ENCODE measurements at places on chromosomes 1 and 21.
A peak's percentile ranks its signal among the peaks of the same experiment; 100 is the strongest.

- DNase-seq, result no peak
These were observed 5.3 kb downstream of the CELSR2 start for GRCh38 chr1:109254621-109255096.

- no peak for DNase-seq
These were observed 113.4 kb downstream of the SPSB1 start for GRCh38 chr1:9406111-9406510.

DNA sequence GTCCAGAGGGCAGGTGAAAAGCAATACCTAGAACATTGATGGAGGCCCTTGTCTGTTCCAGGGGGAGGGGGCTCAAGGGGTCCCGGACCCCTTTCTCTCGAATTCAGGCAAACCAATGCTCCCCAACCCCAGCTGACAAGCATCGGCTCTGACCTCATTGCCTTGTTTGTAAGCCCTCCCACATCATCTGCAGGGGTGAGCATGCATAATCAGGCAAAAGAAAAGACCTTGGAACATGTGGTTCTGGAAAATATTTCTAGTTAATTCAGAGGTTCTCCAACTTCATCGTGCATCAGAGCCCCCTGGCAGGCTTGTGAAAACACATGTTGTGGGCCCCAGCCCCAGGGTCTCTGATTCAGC is 231.3 kb downstream of the TOMM20 start:
- no peak for DNase-seq

GRCh38 chr1:33381977-33382376 is 48.9 kb downstream of the PHC2 start:
- DNase-seq, result no peak

- no peak for DNase-seq
These were observed 33.7 kb downstream of the ATP5PO start for GRCh38 chr21:33881689-33882440.

- no peak for DNase-seq
These were observed 120.6 kb downstream of the SYF2 start for GRCh38 chr1:25111706-25112105.

- DNase-seq, result no peak
These were observed 19.4 kb upstream of the BSDC1 start for GRCh38 chr1:32413507-32414185.

- peak; percentile 40 for DNase-seq
These were observed 3.2 kb downstream of the RNF187 start for GRCh38 chr1:228490120-228491078.

- no peak for DNase-seq
These were observed 360.0 kb downstream of the HHAT start for GRCh38 chr1:210688512-210689234.

GRCh38 chr1:151013518-151013917 is 5.3 kb downstream of the PRUNE1 start:
- no peak for DNase-seq

DNA sequence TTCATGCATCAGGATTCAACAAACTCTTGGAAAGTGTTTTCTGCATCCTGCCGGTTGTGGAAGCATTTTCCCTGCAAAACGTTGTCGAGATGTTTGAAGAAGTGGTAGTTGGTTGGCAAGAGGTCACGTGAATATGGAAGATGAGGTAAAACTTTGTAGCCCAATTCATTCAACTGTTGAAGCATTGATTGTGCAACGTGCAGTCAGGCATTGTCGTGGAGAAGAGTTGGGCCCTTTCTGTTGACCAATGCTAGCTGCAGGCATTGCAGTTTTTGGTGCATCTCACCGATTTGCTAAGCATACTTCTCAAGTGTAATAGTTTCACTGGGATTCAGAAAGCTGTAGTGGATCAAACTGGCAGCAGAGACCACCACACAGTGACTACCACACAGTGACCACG is 57.0 kb upstream of the PRDM2 start:
- no peak for DNase-seq

GRCh38 chr1:169604781-169605560 is 18.7 kb upstream of the F5 start:
- DNase-seq, result no peak

DNA sequence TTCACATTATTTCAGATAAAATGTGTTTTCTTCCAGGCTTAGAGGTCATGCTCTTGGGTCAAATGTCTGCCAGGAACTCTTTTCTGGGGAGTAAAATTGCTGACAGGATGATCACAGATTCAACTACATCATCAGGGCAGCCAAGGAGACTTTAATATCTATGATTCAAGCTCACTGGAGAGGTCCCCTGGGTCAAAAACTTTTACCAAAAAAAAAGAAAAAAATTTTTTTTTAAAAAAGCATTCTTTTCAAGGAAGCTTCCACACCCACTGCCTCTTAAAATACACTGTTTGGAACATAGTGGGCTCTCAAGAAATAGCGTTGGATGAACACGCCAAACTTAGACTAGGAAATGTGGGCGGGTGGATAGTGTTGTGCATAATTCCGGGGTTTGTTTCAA is 81.3 kb downstream of the TIAM1 start:
- DNase-seq, result no peak

- DNase-seq, result no peak
These were observed 21.8 kb downstream of the PPT1 start for GRCh38 chr1:40075266-40075665.

GRCh38 chr21:28590026-28590425 is 402.7 kb downstream of the LTN1 start:
- no peak for DNase-seq

GRCh38 chr1:171798765-171799164 is 17.3 kb downstream of the METTL13 start:
- DNase-seq, result no peak

- no peak for DNase-seq
These were observed 1012.4 kb downstream of the AMY1C start for GRCh38 chr1:104761961-104762570.

DNA sequence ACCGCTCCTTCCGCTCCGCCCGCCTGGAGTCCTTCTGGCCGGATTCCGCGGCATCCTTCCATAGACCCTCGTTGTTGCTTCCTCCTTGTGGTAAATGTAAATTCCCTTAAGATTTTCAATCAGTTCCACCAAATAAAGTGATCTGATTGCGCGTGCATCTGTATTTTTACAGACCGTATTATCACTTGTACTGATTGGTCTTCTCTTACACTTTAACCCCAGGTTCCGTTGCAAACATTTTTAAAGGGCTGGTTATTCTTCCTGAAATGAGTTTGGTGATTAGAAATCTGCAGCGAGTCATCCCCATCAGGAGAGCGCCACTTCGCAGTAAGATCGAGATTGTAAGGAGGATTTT is 483 bp downstream of the YBEY start:
- DNase-seq, result peak; percentile 49

- no peak for DNase-seq
These were observed 881.3 kb upstream of the ADGRL2 start for GRCh38 chr1:80919426-80919825.

DNA sequence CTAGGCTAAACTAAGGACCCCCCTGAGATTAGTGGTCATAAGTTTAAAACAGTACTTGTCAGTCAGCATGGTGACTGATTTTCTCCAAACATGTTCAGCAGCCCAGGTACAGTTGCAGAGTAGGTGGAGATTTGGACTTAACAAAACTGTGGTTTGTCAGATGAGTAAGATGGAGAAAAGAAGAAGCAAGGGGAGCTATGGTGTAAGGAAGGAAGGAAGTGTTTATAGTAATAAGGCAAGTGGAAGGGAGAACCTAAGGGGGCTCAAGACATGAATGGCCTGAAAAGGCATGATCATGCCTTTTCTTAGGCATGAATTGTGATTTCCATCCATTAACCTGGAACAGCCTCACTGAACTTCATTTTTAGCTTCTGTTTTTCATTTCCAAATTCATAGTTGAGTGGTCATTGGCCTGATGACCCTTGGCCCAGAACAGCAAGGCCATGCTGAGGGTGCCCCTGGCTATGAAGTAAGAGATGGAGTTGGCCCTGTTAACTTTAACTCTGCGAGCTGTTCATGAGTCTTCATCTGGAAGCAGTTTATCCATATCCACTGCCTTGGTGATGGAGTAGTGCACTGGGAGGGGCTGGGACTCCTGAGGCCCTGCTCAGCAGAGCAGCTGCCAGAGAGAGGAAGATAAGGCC is 60.7 kb downstream of the LRRC8D start:
- DNase-seq, result no peak

GRCh38 chr1:226826479-226827261 is 43.7 kb upstream of the PSEN2 start:
- no peak for DNase-seq

DNA sequence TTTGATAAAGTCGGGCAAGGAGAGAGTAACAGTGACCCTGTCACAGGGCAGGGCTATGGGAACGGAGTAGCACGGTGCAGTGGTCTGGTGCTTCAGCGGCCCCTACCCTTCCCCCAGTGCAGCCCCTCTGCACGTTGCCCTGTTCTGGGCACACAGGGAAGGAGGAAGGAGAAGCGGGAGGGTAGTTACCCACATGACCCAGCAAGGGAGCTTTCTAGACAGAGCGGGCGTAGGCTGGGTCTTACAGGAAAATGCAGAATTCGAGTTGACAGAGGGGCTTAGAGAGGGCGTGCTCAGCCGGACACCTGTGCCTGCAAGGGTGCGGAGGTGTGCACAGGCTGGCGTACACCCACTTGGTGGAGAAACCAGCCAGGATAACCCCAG is 341.2 kb downstream of the NPHP4 start:
- no peak for DNase-seq

DNA sequence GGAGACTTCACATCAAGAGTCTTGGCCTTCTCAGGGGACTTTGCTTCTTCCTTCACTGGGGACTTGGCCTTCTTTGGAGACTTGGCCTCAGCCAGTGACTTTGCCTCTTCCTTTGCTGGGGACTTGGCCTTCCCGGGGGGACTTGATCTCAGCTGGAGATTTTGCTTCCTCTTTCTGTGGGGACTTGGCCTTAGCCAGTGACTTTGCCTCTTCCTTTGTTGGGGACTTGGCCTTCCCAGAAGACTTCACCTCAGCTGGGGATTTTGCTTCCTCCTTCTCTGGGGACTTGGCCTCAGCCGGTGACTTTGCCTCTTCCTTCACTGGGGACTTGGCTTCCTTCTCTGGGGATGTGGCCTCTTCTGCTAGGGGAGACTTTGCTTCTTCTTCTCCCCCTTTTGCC is 13.5 kb upstream of the CD2 start:
- DNase-seq, result no peak

- no peak for DNase-seq
These were observed at the start of gene RCSD1 for GRCh38 chr1:167629681-167630567. TSS of gene RCSD1 (plus strand) at chr1:167630232. CDS start at chr1:167630424, 192 bp downstream.

GRCh38 chr1:154840269-154841176 is 29.6 kb downstream of the KCNN3 start:
- peak; percentile 5 for DNase-seq

- no peak for DNase-seq
These were observed 31.7 kb upstream of the DMRTA2 start for GRCh38 chr1:50454911-50455310.

DNA sequence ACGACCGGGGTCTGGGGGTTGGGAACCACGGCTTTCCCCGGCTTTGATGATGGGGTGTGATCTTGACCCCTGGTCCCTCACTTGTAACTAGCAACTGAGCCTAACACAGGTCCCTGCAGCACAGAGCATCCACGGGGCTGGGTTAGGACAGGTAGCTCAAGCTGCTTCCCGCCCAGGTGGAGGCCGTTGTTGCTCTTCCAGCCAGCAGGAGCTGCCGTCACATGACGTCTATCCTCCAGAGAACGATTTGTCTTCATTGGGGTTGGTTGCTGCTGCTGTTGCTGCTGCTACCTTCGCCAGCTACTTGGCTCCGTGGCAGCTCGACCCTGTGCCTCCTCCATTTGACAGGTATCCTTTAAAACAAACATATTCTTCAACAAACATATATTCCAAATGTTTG is 74.3 kb upstream of the ADAR start:
- DNase-seq, result no peak

GRCh38 chr1:2532485-2533160 is 2.6 kb upstream of the HES5 start:
- DNase-seq, result no peak

DNA sequence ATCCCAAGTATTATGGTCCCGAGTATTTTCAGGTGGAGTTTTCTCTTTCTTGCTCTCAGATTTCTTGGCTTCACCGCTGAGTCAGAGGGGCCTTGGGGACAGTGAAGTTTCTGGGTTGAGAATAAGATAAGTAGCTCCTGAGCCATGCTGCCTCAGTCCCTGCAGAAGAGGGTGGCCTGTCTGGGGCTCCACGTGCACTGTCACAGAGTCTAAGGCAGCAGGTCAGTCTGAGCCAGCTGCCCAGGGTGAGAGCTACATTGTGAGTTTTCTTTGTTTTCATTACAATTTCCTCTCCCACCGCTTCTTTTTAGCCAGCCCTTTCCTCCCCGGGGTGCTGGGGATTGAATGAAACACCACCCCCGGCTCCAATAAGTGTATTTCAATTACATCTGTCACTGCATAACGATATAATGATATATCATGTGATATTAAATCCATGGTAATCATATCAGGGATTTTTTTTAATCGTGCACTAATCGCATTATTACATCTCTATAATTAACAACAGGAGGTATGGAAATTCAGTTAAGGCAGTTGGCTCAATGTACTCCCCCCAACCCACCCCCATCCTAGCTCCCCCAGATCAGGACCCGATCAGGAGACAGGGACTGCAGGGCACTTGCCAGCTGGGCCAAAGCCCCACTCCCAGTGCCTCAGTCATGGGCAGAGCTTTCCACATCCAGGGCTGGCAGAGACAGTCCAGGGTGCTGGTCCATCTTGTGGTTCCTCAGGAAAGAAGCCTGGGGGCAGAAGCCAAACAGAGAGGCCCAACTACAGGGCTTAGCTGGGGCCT is 43.7 kb downstream of the DMAP1 start:
- DNase-seq, result no peak

- DNase-seq, result no peak
These were observed 9.8 kb downstream of the THAP3 start for GRCh38 chr1:6634371-6635052.

DNA sequence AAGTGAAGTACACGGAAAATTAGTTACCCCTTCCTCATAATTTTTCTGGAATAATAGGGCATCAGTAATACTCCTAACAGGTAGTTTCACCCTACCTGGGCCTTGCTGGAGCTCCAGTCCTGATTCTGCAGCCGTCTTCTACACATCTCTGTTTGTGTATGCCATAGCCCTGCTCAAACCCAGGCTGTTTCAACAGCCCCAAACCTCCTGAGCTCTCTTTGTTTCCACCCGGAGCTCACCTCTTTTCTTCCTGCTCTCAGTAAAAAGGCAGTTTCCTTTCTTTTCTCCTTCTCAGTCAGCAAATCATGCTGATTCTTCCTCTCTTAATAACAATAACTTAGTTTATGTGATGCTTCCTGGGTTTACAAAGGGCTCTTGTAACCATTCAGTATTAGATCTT is 355.1 kb upstream of the RUNX1 start:
- no peak for DNase-seq

GRCh38 chr1:86860020-86860419 is 53.9 kb downstream of the SELENOF start:
- no peak for DNase-seq

DNA sequence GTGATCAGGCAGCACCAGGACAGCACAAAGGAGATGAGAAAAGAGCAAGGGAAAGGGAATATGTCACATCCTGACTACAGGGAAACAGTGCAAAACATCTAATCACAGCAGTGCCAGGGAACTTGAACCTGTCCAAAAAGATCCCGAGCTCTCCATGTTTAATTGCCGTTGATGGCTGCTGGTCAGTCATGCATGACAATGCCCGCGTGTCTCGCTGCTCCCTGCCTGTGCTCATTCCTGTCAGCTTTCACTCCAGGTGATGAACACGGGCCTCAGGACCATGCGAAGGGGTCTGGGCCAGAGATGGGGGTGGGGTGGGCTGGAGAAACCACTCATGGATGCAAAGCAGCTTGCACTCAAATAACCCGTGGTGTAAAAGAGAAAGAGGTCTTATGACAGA is 287.0 kb downstream of the GPATCH2 start:
- no peak for DNase-seq

- no peak for DNase-seq
These were observed 120.3 kb downstream of the GALNT2 start for GRCh38 chr1:230187290-230187689.
